ENCODE measurements at places on chromosomes 3 and 15.

DNA sequence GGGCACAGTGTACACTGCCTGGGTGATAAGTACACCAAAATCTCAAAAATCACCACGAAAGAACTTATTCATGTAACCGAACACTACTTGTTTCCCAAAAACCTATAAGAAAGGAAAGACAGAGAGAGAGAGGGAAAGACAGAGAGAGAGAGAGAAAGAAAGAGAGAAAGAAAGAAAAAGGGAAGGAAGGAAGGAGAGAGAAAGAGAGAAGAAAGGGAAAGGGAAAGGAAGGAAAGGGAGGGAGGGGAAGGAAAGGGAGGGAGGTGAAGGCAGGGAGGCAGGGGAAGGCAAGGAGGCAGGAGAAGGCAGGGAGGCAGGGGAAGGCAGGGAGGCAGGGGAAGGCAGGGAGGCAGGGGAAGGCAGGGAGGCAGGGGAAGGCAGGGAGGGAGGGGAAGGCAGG is 48.2 kb downstream of the ANXA2 start:
- no peak for DNase-seq

GRCh38 chr3:193187070-193187722 is 53.8 kb upstream of the PLAAT1 start:
- DNase-seq = no peak

DNA sequence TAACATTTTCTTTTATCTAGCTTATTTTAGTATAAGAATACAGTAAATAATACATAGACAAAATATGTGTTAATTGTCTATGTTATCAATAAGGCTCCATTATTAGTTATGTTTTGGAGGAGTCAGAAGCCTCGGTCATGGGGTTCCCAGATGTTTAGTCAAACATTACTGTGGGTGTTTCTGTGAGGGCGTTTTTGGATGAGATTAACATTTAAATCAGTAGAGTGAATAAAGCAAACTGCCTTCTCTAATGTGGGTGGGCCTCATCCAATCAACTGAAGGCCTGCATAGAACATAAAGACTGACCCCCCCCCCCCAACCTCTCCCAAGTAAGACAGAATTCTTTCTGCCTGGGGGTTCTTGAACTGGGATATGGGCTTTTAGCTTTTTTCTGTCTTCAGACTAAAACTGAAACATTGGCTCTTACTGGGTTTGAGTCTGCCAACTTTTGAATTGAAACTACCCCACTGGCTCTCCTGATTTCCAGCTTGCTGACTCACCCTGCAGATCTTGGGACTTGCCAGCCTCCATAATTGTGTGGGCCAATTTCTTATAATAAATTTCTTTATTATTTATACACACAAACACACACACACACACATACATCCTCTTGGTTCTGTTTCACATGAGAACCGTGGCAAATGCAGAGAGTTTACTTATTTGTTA is 192.0 kb downstream of the TPRG1 start:
- DNase-seq = no peak

GRCh38 chr3:57893668-57894067 is 114.6 kb upstream of the FLNB start:
- DNase-seq = no peak

DNA sequence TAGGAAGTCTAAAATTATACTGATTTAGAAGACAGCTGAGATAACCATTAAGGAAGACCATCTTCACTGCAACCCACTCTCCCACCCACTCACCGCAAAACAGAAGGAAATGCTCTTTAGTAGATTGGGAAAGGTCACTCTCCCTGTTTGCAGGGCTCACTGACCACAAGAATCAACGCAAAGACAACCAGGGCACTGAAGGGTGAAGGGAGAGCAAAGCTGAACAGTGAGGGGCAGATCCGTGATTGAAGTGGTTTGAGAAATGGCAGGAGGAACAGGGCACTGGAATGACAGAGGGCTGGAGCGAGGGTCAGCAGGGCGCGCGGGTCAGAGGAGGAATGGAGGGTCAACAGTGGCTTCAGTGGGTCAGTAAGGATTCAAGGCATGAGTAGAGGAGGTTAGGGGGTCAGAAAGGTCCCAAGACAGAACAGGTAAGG is 520 bp downstream of the MESD start:
- DNase-seq = no peak
